NCI-H460 (cell line): ENCODE measurements at places on chromosomes 2 and 18.

DNA sequence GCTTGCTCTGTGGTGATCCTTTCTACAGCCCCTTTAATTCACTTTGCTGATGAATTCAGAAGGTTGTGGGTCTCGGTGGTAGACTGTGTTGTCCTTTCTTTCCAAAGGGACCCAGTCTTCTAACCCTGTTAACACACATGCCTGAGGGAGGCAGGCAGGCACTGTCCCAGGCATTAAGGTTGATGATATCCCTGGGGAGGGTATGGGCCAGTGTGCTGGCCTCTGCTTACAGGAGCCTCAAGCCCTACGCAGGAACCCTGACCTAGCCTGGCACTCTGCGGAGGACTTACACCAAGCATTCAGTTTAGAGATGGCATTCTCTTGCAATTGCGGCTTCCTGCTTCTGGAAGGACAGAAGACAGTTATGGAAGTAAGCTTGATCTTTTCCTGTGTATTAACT is 102.5 kb downstream of the PKP4 start:
- no peak for DNase-seq

GRCh38 chr2:104606056-104606455 is 247.9 kb upstream of the POU3F3 start:
- DNase-seq, result no peak

- DNase-seq, result no peak
These were observed 912.6 kb upstream of the FSHR start for GRCh38 chr2:50066873-50067272.

DNA sequence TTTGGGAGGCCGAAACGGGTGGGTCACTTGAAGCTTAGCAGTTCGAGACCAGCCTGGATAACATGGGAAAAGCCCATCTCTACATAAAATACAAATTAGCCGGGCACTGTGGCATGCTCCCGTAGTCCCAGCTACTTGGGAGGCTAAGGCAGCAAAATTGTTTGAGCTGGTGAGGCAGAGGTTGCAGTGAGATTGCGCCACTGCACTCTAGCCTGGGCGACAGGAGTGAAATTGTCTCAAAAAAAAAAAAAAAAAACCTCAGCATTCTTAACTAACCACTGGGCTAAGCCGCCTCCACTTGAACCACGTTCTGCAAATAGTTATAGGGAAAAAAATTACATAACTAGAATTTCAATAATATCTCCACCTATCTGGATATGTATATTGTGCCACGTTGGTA is 2.3 kb downstream of the FOXI3 start:
- no peak for DNase-seq

DNA sequence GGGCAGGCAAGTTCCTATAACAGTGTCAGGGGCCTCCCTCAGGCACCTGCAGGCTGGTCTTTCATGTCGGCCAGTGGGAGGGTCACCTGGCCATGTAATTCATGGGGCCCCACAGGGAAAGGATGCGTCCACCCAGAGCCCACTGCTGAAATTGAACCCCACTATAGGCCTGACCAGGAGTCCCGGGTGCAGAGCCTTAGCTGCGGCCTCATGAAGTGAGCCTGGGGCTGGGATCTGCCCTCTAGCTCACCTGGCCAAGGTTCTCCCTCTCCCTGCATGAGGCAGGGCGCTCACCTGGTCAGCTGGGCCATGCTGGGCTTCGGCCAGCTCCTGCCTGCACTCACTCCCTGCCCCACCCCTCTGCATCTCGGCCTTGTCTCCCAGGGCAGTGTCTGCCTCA is 41.1 kb downstream of the C1QL2 start:
- no peak for DNase-seq

GRCh38 chr2:238290091-238290509 is 1.7 kb upstream of the PER2 start:
- DNase-seq, result peak; percentile 86

GRCh38 chr2:41910126-41910525 is 137.7 kb upstream of the PKDCC start:
- DNase-seq, result no peak

- DNase-seq, result no peak
These were observed 3.7 kb downstream of the NEURL3 start for GRCh38 chr2:96501471-96501874.

DNA sequence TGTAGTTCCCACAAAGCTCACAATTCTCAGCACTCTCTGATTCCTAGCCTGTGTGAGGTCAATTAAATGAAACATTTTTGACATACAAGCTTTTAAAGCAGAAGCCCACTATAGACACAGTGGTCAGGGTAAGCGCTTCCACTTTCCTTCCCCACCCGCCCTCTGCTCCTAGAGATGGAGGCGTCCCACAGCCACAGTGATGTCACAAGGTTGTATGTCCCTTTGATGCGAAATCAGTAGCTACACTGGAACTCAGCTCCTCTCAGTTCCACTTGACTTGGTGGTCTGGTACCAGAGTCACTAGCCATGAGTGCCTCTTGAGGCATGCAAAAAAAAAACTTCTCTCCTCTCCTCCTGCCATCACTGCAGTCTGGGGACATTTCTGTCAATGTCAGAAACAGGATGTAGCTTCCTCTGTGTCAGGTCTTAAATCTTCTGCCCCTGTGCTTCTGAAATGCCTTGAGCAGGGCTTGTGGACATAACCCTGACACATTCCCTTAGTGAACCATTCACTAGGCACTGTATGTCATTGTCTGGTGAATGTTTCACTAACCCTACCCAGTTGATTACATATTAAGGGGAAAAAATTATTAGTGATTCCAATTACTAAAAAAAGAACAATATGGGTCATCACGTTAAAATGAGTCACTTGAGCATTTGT is 7.8 kb downstream of the SULT1C4 start:
- DNase-seq, result no peak

- no peak for DNase-seq
These were observed 631.8 kb upstream of the RAB6C start for GRCh38 chr2:129347486-129348217.
